Stimulated activated CD8-positive, alpha-beta memory T cell treated with anti-CD3 and anti-CD28 coated beads, Interleukin-15, amount 100 ng/mL, for 4 hours (primary cell): ENCODE measurements at places on chromosomes 7 and 10.

GRCh38 chr10:20740120-20740519 lies 157.0 kb downstream of the NEBL start:
- no peak for DNase-seq

GRCh38 chr7:121504482-121504881 lies 108.4 kb upstream of the FAM3C start:
- DNase-seq, result no peak

GRCh38 chr7:43721193-43721806 lies 8.0 kb downstream of the COA1 start:
- DNase-seq, result no peak

DNA sequence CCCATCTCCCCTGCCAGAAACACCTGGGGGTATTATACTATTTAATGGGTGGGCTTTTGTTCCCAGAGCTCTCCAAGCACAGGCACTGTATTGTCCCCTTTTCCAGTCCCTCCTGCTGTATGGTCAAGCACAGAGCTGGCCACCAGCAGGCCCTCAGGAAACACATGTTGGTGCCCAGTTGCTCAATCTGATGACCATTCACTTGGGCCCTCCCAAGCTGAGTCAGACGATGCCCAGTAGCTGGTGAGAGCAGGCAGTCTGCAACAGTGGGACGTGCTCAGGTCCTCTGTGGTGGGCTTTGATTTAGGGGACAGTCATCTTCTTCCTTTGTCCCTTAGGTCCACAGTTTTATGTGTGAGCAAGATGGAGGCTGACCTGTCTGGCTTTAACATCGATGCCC lies 11.8 kb downstream of the SFXN2 start:
- DNase-seq, result no peak

DNA sequence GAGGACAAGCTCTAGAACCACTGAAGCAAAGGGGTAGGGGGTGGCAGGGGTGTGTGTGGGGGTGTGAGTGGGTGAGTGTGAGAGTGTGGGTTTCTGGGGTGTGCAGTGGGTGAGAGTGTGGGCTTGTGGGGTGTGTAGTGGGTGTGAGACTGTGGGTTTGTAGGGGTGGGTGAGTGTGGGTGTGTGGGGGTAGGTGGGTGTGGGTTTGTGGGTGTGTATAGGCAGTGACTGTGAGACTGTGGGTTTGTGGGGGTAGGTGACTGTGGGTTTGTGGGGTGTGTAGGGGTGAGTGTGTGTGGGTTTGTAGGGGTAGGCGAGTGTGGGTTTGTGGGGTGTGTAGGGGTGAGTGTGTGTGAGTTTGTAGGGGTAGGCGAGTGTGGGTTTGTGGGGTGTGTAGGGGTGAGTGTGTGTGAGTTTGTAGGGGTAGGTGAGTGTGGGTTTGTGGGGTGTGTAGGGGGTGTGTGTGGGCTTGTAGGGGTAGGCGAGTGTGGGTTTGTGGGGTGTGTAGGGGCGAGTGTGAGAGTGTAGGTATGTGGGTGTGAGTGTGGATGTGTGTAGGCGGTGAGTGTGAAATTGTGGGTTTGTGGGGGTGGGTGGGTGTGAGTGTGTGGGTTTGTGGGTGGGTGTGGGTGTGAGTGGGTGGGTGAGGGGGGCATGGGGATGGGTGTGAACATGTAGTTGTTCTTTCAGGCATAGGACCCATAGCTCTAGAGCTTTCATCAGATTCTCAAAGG lies 8.8 kb downstream of the NOS3 start:
- no peak for DNase-seq

DNA sequence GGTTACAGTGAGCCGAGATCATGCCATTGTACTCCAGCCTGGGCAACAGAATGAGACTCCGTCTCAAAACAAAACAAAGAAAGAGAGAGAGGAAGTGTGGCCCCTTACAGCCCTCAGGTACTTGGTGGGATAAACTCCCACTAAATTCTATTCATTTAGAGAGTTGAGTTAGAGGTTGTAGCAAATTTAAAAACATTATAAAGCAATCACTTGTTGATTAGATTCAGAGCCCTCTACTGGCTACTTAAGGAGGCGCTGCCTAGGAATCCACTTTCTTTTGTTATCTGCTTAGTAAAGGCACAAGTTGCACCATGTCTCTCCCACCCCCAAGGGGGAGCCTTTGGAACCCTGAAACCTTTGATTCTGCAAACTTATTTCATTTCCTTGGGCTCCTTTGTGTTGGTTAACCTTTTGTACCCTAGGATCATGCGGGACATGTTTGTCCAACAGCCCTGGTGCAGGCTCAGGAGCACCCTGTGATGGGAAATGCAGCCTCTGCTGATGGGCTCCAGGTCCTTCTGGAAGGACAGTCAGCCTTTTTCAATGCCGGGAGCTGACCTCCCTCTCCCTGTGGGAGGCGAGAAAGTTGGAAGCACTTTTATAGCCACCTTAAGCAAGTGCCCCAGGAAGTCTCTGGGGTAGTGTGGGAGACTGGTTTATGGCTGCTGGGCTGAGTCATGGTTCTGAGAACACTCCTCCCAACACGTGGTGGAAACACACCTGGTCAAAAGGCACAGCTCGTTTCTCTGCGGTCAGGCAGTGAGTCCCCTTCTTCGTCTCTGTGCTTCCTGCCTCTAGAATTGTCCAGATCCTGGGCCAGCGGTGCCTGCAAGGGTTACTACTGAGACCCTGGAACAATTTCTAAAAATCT lies 2.3 kb downstream of the HKDC1 start:
- DNase-seq, result peak; percentile 66

DNA sequence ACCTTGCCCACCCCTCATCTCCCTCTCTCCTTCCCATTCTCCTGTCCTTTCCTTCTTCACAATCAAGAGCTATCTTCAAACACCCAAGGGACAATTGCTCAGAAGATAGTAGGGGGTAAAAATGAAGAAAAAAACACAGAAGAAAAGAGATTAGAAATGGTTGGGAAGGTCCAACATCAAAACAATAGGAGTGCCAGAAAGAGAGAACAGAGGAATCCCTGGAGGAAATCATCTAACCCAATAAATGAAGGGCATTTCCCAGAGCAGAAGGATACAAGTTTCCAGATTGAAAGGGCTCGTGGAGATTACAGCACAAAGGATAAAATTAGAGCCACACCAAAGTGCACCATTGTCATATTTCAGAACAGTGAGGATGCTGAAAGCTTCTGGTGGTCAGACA lies 145.6 kb downstream of the OAT start:
- no peak for DNase-seq

DNA sequence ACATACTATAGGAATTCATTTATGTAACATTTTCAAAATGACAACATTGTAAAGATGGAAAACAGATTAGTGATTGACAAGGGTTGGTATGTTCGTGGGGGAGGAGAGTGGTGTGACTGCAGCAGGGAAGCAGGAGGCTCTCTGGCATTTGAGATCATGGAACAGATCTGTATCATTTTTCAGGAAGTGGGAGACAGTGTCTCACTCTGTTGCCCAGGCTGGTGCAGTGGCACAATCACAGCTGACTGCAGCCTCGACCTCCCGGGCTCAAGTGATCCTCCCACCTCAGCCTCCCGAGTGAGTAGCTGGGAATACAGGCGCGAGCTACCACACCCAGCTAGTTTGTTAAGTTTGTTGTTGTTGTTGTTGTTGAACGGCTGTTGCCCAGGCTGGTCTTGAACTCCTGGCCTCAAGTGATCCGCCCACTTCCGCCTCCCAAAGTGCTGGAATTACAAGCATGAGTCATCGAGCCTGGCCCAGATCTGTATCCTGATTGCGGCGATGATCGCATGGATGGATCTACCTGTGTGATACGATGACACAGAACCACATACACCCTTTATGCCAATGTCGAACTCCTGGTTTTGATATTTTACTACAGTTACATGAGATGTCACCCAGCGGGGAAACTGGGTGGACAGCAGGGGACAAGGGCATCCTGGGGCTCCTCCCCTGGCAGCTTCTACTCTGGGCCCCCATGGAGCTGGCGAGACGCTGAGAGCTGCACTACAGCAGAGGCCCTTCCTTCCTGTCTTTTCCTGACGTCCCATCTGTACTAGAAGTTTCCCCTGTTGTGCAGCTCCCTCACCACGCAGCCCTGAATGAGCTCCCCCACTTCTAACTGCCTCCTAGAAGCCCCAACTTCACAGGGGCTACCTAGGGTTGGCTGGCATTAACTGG lies 12.3 kb upstream of the CYTH3 start:
- DNase-seq, result no peak

GRCh38 chr7:44767912-44768627 lies 19.4 kb downstream of the ZMIZ2 start:
- no peak for DNase-seq

DNA sequence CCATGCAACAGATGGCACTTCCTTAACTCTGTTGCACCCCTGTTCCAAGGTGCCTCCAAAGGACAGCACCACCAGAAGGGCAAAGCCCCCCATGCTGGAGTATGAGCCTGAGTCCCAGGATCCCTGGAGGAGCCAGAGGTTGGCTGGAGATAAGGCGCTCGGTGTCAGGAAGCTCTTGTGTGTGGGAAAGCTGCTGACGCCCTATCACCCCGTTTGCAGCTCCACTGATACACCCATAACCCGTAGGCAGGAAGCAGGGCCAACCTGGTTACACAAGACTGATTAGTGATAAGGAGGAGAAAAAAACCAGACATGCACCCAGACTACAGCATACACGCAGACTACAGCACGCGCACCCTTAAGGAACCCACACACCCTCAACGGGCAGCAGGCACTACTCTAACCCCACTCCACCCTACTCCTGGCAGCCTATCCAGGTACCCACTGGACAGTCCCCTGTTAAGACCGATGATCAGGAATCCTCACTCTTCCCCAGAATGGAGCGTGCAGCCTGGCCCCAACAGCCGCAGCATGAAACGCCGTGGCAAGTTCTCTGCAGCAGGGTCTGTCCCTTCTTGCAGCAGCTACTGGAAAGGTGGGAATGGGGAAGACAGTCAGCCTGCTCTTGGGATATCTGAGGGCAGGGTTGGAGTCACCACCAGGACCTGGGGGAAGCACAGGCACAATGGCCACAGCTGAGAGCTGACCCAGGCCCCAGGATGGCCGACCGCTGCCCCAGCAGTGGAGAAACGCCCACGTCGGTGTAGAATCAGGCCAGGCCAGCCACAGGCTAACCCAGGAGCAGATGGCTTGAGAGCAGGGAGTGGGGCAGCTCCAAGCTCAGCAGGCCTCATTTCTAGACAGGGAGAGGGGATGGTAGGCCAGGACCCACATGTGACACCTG lies 38.3 kb upstream of the TUBB8 start:
- no peak for DNase-seq

DNA sequence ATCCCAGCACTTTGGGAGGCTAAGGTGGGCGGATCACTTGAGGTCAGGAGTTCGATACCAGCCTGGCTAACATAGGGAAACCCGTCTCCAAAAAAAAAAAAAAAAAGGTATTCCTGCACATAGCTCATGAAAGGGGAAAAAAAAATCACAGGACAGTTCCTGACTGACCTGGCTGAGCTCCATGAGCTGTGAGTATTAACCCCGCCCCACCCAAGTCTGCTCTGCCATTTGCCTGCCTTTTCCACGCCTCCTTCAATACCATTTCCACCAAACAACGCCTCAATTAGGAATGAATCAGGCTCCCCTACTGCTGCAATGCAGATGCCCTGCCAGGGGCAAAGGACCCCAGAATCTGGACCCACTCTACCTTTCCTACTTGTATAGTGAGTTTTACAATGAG lies 55.0 kb downstream of the PDIA4 start:
- no peak for DNase-seq

- DNase-seq, result no peak
These were observed 1612.4 kb upstream of the LRRTM3 start for GRCh38 chr10:65313406-65313805.

DNA sequence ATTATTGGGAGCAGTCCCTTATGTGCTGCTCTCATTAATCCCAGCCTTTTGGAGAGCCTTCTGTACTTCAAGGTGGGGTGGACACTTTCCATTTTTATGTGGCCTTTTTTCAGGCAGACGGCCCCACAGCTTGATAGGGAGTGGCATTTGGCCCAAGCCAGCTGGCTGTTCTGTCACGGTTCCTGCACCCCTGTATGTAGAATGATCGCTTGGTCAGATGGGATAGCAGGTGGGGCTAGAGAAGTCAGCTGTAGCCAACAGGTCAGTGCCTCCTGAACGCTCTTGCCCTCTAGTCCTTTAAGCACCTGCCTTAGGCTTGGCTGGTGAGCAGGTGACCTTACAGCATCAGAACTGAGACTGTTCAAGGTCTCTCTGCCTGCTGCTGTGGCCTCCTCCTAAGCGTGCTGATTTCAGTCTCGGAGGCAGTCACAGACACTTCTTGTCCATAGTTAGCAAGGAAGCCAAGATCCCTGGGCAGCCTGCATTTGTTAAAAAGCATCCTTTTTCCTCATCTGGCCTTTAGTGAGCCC lies 95.3 kb downstream of the LRRC4 start:
- no peak for DNase-seq

DNA sequence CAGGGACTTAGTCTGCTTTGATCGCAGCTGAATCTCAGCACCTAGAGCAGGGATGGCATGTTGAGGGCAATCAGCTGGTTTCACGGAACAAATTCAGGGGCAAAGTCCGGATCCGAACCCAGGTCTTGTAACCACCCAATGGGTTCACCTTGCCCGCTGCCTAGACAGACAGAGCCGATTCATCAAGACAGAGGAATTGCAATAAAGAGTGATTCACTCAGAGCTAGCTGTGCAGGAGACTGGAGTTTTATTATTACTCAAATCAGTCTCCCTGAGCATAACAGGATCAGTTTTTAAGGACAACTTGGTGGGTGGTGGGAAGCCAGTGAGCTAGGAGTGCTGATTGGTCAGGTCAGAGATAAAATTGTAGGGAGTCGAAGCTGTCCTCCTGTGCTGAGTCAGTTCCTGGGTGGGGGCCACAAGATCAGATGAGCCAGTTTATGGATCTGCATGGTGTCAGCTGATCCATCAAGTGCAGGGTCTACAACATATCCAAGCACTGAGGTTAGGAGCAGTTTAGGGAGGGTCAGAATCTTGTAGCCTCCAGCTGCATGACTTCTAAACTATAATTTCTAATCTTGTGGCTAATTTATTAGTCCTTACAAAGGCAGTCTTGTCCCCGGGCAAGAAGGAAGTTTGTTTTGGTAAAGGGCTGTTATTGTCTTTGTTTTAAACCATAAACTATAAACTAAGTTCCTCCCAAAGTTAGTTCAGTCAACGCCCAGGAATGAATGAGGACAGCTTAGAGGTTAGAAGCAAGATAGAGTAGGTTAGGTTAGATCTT lies 43.5 kb upstream of the CHST3 start:
- DNase-seq, result no peak

GRCh38 chr7:35380739-35381224 lies 126.9 kb upstream of the TBX20 start:
- no peak for DNase-seq

GRCh38 chr7:38187794-38188440 lies 9.9 kb downstream of the STARD3NL start:
- no peak for DNase-seq

DNA sequence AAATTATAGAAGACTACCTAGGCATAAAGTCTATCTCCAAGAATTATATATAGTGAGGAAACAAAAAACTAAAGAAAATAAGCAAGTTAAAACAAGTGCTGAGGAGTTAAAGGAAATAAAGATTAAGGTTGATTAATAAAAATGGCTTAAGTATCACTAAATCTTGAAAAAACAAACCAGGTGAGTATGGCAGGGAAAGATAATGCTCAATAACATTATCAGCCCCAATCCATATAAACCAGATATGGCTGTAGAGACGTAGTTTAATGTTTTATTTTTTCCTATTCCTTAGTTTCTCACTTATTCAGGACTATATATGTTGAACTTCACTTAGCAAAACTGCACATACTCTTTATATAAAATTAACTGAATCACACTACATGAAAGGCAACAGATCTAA lies 4.4 kb downstream of the WASL start:
- no peak for DNase-seq
